ENCODE measurements at places on chromosomes 5 and 9.
A peak's percentile ranks its signal among the peaks of the same experiment; 100 is the strongest.

DNA sequence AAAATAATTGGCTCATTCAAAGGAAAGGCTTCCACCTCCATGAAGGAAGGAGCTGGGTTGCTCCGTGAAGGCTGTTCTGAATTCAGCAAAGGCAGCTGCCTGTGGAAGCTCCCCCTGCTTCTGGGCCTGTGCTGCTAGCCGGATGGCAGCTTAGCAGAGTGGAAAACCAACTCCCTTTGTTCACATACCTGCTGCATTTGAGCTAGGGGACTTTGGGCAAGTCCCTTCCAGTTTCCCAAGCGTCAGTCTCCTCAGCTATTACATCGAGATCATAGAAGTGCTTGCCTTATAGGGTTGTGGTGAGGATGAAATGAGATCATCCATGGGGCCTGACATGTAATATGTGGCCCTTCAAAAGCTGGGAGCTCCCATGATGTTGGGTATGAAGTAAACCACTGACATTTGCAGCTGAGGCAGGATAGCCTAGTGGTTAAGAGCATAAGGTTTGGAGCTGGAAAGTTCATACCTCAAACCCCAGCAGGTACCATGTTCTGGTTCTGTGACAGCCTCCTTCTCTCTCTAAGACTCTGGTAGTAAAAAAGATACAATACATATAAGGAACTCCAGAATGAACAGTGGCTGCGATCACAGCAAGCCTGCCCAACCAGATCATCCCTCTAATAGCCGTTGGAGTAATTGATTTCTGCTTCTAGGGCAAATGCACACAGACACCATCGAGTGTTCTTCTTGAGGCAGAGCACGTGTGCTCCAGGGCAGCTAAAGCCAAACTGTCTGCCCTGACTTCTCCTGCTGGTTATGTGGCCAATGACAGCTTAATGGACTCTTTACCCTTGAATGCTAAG lies 11.0 kb upstream of the DENND1A start:
- DNase-seq, result no peak

GRCh38 chr5:32462618-32463017 lies 18.1 kb upstream of the ZFR start:
- DNase-seq, result peak; percentile 71

- DNase-seq, result no peak
Measured at GRCh38 chr9:38000332-38000731, 68.7 kb downstream of the SHB start.

GRCh38 chr9:135224286-135224877 lies 136.9 kb downstream of the OLFM1 start:
- no peak for DNase-seq

- no peak for DNase-seq
Measured at GRCh38 chr5:6408260-6408596, 29.9 kb upstream of the MED10 start.

- DNase-seq, result no peak
Measured at GRCh38 chr5:95048628-95049027, 236.3 kb downstream of the MCTP1 start.

GRCh38 chr5:33696411-33696810 lies 195.4 kb downstream of the ADAMTS12 start:
- no peak for DNase-seq

GRCh38 chr5:168681556-168682183 lies 102.5 kb upstream of the PANK3 start:
- peak; percentile 57 for DNase-seq
